ENCODE measurements at places on chromosomes 2 and 18. TPM values are rescaled to one million over a fixed set of nuclear protein-coding genes. Genes with fewer than 3 reads are reported as not detected.

- DNase-seq: no peak
Measured at GRCh38 chr2:157948856-157949255, 72.7 kb upstream of the ACVR1 start.

GRCh38 chr18:65487569-65487968 lies 263.2 kb upstream of the CDH7 start:
- no peak for DNase-seq

DNA sequence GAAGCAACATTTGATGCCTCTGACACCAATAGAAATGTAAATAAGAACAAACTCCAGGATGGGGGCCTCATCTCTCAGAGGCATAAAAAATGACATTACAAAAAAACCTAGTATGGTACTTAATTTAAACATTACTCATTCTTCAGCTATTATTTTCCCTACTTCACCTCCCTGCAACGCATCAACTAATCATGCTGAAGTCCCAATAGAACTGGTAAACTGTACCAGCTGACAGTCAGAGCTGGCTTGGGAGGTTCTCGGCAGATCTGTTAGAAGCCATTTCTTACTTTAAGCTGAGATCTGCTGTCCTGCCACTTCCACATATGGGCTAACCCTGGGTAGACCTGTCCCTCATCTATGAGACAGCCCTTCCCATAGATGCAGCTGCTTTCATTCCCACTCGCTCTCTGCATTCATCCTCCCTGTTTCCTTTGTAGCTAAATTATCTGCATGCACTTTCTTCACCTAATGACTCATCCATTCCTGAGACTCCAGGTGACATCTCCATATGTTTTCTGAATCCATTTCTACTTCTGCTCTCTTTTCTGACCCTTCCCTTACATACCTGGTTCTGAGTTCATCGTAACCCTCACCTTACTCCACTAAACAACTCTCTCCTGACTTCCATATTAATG lies 108.1 kb downstream of the AOX1 start:
- DNase-seq: no peak

DNA sequence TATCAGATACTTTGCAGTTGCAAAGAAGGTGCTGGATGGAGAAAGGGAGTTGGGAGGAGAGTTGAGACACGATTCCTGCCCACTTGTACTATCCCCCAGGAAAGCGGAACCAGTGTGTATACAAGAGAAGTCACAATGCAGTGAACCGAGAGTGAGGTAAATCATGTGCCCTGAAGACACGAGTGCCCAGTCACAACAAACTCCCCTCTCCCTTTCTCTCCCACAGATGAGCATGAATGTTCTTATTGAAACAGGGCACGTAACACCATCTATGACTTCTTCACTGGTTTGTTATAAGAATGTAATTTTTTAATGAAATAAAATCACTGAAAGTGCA lies 155.7 kb downstream of the IRS1 start:
- peak; percentile 68 for DNase-seq

DNA sequence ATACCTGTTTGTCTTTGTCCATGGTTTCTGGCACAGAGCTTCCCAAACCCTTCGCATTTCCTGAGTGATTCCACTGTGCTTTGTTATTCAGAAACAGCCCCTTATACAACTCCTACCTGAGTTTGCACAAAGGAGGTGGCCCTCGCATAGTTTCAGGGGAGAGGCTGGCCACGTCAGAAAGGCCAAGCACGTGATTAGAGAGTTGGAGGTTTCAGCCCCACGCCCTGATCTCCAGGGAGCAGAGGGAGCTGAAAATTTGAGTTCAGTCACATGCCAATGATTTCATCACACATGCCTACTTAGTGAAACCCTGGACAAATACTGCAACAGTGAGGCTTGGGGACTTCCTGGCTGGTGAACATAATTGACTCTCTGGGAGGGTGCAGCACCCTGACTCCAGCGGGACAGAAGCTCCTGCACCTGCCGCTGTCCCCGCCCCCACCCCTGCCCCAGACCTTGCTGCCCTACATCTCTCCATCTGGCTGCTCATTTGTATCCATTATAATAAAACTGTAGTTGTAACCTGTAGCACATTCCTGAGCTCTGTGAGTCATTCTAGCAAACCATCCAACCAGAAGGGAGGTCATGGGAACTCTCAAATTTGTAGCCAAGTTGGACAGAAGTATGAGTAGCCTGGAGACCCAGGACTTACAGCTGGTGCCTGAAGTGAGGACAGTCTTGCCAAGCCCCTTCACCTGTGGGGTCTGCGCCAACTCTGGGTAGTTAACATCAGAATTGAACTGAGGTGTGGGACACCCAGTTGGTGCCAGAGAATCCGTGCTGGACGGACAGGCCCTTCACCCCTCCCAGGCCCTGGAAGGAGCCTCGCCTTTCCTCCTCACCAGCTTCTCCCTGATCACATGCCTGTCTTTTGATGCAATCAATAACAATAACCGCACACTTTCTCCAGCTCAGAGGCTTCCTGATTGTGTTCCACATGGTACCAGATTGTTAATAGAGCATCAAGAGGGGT lies 224.3 kb downstream of the ANAPC1 start:
- DNase-seq: peak; percentile 93

DNA sequence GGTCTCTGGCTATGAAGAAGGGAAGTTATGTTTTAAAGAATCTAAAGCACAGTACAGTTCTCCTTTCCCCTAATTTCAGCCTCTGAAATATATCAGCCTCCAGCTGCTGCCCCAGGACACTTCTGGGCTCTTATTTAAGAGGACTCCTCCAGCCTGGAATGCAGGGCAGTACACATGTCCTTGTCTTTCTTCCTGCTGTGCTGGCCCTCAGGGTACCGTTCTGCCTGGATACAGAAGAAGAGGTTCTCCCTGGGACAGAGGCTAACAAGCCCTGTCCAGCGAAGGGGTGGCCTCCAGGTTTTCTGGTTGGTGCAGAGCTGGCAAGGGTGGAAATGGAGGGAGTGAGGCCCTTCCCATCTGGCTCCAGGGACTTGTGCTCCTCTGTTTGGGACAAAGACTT lies 22.1 kb downstream of the MLPH start:
- DNase-seq: no peak

- DNase-seq: peak; percentile 78
Measured at GRCh38 chr2:217604527-217605194, 398.1 kb downstream of the TNS1 start.

GRCh38 chr18:38006541-38006940 lies 440.9 kb upstream of the CELF4 start:
- DNase-seq: no peak

DNA sequence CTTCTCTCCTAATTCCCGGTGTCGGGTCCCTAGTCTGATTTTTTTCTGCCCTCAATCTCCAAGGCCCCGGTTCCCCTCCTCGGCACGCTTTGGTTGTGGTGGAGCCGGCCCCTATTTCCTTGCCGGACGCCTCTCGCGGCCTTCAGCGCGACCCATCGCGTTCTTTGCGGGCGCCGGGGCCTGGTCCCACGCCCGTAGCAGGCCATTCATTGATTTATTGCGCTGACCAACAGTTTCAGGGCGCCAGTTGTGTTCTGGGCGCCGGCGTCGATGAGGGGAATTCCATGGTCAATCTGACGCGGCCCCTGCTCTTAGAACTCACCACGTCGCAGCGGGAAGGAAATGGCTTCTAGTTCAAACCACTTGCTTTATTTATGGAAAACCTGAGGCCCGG lies 396 bp downstream of the CNOT9 start:
- DNase-seq: peak; percentile 91

DNA sequence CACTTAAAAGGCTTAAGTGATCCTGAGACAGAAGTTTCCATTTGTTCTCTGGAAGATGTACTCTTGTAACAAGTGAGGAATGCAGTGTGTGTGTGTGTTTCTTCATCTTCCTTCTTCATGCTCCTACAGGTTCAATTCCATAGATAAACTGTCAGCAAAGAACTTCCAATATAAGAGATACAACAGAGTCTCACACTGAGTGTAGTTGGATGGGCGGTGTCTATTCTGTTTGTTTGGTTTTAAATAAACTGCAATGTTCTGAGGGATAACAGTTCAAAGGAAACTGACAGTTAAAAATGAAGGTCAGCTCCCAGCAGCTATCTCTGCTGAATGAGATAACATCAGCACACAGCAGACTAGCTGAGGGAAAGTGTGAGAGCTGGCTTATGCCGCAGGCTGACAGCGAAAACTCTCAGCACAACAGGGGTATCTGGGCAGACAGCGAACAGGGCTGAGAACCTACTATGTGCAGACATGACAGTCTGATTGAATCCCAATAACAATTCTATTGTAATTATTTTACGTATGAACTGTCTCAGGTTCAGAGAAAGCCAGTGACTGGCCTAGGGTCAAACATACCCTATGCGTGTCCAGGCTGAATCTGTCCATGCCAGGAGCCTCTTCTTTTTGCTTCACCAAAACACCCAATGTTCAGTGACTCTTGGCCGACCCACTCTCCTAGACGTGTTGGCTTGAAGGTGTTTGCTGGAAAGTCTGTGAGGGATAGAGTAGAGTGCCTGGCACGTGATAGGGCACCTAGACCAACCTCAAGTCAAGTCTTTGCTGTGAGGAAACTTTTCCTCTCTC lies 201.9 kb upstream of the TRIB2 start:
- DNase-seq: no peak

SGPP2 gene
- 0.83 TPM for total RNA-seq

MYO1B gene
- 15.0 TPM for total RNA-seq

RGPD6 gene
- total RNA-seq: 27.3 TPM

All from esophagus muscularis mucosa (tissue), 4 donors.